ENCODE measurements at places on chromosomes 6 and 20.

DNA sequence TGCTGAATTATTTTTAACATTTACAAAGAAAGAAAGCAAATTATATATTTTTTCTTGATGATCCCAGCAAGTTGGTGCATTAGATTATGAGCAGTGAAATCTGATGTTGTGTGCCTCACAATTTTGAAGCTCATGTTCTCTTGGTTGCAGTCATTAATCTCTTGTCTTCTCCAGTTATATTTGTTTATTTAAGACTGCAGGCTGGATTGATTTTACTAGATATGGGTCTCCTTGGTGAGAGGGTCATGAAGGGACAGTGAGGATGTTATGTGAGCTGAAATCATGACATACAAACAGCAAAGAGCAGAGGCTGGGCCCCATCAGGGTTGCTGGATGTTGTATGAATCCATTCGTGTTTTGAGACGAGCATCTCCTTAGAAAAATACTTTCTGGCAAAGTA lies 64.2 kb upstream of the AKIRIN2 start:
- DNase-seq, result no peak

GRCh38 chr20:15346657-15347280 lies 1009.4 kb upstream of the FLRT3 start:
- DNase-seq, result no peak

GRCh38 chr6:153624528-153624927 lies 414.5 kb upstream of the OPRM1 start:
- no peak for DNase-seq

DNA sequence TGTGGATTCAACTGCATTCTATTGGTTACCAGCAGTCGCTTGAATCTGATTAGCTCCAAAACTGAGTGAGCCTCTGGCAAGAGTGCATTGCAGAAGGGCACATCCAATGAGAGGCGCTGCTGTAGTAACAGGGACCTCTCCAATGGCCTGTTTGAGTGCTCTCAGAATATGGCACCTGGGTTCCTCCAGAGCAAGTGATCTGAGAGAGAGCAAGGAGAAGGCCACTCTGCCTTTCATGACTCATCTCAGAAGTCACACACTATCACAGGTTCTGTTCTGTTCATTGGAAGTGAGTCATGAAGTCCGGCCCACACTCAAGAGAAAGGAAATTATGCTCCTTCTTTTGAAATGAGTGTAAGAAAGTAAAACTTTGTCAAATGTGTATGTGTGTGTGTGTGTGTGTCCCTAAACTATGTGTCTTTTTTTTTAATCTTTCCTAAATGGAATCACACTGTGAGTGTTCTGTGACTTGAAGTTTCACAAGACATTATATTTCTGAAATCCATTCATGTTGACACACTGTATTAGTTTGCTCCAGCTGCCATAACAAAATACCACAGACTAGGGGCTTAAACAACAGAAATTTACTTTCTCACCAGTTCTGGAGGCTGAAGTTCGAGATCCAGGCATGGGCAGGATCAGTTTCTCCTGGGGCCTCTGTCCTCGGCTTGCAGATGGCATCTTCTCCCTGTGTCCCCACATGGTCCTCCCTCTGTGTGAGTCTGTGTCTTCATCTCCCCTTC lies 138.3 kb upstream of the CDYL start:
- DNase-seq, result no peak

GRCh38 chr20:13006825-13007224 lies 1.9 kb upstream of the SPTLC3 start:
- no peak for DNase-seq

GRCh38 chr20:52731093-52731492 lies 241.1 kb upstream of the TSHZ2 start:
- DNase-seq, result no peak

GRCh38 chr6:97240222-97240621 lies 42.8 kb downstream of the MMS22L start:
- no peak for DNase-seq
